ENCODE measurements at places on chromosomes 1 and 21.

- no peak for DNase-seq
Observed at GRCh38 chr1:224544346-224545110, 71.6 kb upstream of the CNIH3 start.

- DNase-seq = no peak
Observed at GRCh38 chr1:92365378-92366039, 66.7 kb downstream of the RPAP2 start.

DNA sequence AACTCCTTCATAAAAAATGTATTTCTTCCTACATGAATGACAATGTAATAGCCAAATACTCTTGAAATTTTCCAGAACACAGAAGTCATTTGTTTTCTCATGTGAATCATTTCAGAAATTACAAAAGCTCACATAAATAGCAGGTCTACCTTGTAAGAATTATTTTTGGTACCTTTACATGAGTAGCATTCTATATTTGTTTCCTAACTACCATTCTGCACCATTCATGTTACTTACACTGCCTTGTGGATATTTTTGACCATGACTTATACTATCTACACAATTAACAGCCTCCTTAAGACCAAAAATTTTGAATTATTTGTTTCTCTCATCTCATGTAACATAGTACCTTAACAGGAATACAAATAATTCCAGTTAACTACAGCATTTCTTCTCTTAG, 109.6 kb downstream of the ENAH start:
- DNase-seq = no peak

- DNase-seq = no peak
Observed at GRCh38 chr1:87220993-87221392, 107.7 kb upstream of the LMO4 start.

GRCh38 chr1:225973158-225973557, 26.0 kb downstream of the SDE2 start:
- DNase-seq = no peak

- no peak for DNase-seq
Observed at GRCh38 chr1:182888736-182889531, 49.8 kb downstream of the DHX9 start.

GRCh38 chr1:45765999-45766792, 15.7 kb upstream of the IPP start:
- no peak for DNase-seq
